Heart right ventricle (tissue), 16 donors: ENCODE measurements at places on chromosomes 3 and 15.
A peak's percentile ranks its signal among the peaks of the same experiment; 100 is the strongest.

DNA sequence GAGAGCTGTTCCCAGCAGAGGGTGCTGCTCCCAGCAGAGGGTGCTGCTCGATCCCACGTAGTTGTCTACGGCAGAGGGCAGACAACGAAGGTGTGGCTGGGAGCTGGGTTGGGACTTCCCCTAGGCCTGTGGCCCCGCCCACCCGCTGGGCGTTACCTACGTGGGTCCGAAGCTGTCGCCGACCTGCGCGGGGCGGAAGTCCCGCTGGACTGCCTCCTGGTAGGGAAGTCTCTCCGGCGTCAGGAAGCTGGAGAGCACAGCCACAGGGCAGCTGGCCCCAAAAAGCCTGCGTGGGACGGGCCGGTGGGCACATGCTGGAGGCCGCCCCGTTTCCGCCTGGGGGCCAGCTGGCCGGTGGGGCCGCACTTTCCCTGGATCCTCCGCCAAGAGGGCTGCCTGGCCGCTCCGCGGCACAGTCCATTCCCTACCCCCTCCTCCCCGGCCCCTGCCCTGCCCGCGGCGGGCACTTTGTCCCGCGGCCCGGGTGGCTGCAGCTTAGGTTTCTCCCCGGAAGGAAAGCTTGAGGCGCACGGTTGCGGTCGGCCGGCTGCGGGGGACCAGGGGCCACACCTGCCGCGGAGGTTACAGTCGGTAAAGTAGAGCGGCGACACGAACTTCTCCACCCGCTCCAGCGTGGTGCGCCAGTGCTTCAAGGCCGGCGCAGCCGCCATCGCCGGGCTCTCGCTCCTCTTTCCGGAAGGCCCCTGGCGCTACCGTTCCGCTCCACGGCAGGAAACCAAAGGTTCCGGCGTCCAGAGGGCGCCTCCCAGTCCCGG is at the start of gene MAN2C1:
TSS of gene MAN2C1 (minus strand) at position 695 of the 776 bp plus-strand sequence. CDS start at position 671, 24 bp downstream.
- DNase-seq, result peak; percentile 94

- DNase-seq, result no peak
Measured at GRCh38 chr15:96348112-96349027, 17.9 kb downstream of the NR2F2 start.

DNA sequence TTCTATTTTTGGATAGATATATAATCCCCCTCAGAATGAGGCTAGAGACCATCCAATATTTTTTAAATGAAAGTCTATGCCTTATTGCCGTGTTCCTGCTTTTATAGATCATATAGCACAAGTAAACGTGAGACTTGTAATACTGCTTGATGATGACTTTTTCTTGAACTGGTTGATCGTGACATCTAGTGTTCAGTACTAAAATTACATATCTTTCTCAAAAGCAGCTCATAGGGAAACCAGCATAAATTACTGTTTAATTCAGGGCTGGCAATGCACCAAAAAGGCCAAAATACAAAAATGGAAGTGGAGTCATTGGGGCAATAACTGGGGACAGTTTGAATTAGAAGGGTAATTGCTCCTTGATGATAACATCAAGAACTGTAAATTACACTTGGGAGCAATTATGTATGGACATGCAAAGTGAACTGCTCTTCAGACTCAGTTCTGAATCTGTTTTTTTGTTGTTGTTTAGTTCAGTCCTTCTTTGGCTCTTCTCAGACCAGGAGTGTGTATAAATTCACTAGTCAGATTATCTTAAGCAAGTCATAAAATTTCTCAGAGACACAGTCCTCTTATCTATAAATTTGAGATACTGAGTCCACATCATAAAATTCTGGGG is 325.3 kb downstream of the THSD4 start:
- DNase-seq, result no peak

- DNase-seq, result no peak
Measured at GRCh38 chr3:177197727-177198460, 612 bp upstream of the TBL1XR1 start.

DNA sequence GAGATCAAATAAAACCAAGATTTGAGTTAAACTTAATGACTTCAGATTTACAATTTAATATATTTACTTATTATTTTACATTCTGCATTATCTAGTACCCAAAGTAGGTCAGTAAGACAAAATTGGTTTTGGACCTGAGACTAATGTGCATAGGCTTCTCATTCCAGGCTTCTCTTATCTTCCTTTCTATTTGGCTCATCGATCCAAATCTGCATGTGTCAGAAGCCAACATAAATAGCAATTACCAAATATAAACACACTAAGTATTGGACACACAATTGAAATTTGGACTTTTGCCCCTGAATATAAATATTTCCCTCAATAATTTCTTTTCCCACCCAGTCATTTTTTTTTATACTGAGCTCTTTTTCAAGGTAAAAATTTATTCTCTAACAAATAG is 290.6 kb upstream of the ARHGEF26 start:
- no peak for DNase-seq

GRCh38 chr15:51992953-51993352 is 21.4 kb upstream of the LEO1 start:
- no peak for DNase-seq
